ENCODE measurements at places on chromosomes 4 and X. TPM values are rescaled to one million over a fixed set of nuclear protein-coding genes. Genes with fewer than 3 reads are reported as not detected.

The TLR7 gene
- total RNA-seq: not detected

The UGT8 gene
- not detected for total RNA-seq

The FAM90A26 gene
- total RNA-seq: not detected

The UBL4A gene
- 53.0 TPM for total RNA-seq

The FGF2 gene
- total RNA-seq: 293 TPM

GRCh38 chr4:111873801-111874200 lies 271.5 kb upstream of the FAM241A start:
- no peak for DNase-seq

DNA sequence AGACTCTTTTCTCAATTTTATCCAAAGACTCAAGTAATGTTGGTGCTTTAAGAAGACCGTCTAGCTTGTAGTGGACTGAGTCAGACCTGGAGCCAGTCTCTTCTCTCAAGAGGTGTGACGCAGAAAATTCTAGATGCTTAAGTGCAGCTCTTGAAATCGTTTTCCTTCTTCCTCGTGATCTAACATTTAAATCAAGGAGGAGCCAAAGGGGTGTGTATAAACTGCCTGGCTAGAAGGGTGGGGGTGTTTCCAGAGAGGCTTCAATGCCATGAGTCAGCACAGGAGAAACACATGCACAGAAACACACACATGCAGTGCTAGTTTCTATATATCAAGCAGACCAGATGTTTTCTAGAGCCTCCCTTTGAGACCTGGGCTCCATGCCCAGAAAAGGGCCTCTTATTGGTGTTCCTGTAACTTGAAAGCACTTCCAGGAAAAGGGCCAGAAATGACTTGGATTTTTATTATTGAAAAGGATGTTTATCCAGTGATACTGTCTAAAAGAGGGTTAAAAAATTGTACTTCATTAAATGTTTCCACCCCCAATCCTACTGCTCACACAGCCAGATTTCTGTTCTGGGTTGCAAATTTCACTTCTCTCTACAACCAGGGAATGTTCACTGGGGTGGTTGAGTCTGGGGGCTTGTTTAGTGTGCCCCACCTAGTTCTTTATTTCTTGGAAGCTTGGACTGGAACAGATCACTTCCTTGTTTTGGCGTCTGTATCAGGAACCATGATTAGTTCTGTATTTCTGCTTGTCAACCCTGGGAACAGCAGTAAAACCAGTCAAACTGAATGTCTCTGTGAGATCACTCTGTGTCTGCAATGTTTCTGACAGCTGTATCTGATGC lies at the start of gene CLIC2:
Gene CLIC2 (minus strand): TSS at position 129 of the 851 bp plus-strand sequence. CDS start 187 bp downstream, outside the sequence.
- DNase-seq: peak; percentile 69

DNA sequence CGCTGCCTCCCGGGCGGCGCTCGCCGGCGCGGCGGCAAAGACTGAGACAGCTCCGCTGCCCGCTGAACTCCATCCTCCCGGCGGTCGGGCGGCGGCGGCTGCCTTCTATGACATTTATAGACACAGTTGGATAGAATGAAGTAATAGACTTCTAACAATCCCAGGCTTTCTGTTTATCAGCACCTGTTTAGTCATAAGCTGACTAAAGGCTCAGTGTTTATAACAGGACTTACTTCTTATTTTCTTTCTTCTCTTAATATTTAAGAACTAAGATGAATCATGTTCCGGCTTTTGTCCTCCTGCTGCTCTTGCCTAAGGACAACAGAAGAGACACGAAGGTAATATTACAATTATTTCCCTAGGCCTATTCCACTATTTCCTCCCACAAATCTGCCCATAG lies 3.9 kb downstream of the ARL13A start:
- DNase-seq: peak; percentile 49

- no peak for DNase-seq
Observed at GRCh38 chr4:17517664-17518063, 2.7 kb downstream of the CLRN2 start.

DNA sequence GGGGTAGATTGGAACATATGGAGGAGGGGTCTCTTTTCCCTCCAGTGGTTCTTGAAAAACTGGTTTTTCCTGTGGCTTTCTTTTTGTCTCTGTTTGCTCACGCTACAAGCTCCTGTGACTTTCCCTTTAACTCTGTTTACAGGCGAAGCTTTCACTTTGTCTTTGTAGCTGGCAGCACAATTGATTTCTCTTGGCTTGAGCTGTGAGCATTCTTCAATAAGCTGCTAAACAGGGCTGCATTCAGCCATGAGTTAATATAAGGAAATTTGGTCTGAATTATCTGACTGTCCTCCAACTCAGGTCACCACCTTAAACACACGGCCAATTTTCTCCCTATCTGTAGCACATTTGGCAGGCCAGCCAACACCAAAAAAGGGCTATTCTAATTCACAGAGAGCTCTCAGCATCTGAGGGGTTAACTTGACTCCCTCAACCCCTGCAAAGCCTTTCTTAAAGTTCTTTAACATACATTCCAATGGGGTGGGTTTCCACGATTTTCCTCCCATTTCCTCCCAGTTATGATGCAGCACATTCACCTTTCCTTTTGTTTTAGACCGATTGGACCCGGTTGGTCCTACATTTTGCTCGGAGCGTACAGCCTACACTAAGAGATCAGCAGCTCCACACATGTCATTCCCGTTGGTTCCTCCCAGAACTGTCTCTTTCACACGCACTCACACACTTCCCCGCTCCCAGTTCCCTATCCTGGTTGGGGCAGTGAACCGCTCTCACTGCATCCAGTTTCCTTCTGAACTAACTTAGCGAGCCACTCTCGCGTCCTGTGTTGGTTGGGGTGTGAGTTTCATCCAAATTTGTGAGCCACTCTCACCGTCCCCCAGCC lies 45.4 kb downstream of the UGT2A3 start:
- no peak for DNase-seq

- peak; percentile 99 for DNase-seq
Observed at GRCh38 chr4:6709230-6710114, at the start of gene MRFAP1L1. MRFAP1L1 (minus strand) TSS chr4:6709865; CDS start chr4:6709629, 236 bp downstream.

GRCh38 chr4:42483426-42484379 lies 86.4 kb downstream of the SHISA3 start:
- peak; percentile 47 for DNase-seq

DNA sequence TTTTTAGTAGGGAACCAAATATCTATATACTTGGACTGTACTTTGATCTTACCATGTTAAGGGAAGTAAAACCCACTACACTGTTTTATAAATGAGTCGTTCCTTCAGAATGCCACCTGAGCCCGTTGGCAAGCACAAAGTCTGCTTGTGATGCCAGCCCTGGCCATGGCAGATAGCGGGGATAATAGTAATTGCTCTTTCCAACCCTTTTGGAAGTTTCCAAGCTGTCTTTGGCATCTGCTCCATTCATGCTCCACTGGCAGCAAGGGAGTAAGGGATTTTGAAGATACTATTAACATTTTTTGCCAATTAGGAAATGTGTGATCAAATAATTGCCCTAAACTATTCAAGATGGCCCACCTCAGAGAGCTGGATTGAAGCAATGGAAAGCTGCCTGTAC lies 689.2 kb upstream of the SLIT2 start:
- DNase-seq: no peak

DNA sequence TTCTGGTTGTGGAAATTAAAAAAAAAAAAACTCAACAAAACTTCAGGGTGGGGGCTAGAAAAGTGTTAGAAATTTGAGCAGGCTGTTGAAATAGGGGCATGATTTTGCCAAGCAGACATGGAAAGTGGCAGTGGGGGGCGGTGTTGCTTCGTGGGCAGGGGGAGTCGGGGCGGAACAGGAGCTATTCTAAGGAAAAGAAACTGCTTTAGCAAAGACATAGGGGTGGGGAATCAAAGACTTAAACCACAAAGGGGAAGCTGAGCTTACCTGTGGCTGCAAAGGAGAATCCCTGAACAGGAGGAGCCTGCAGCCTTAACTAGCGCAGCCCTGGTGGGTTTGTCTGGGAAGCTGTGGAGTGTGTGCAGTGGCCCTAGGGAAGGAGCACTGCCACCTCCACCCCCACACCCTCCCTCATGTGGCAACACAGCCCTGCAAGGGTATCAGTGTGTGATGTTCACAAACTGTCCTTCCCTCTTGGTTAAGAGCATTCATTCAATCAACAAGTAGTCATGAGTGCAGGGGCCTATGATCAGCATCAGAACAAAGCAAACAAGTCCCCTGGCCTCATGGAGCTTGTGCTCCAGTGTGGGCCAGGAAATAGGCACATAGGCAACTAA lies 20.5 kb downstream of the SEL1L3 start:
- no peak for DNase-seq

GRCh38 chr4:188053302-188053701 lies 56.1 kb downstream of the TRIML2 start:
- no peak for DNase-seq

DNA sequence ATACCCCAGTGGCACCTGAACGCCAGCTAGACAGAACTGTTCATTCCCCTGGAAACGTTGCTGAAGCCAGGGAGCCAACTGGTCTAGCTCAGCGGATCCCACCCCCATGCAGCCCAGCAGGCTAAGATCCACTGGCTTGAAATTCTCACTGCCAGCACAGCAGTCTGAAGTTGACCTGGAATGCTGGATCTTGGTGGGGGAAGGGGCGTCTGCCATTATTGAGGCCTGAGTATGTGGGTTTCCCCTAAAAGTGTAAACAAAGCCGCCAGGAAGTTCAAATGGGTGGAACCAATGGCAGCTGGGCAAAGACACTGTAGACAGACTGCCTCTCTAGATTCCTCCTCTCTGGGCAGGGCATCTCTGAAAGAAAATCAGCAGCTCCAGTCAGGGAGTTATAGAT lies 213.0 kb downstream of the NKX6-1 start:
- DNase-seq: no peak

GRCh38 chrX:3340016-3340415 lies 6.4 kb downstream of the MXRA5 start:
- no peak for DNase-seq

- no peak for DNase-seq
Observed at GRCh38 chr4:112318239-112319142, 21.3 kb downstream of the ALPK1 start.

- no peak for DNase-seq
Observed at GRCh38 chr4:865121-865465, 39.2 kb upstream of the CPLX1 start.

DNA sequence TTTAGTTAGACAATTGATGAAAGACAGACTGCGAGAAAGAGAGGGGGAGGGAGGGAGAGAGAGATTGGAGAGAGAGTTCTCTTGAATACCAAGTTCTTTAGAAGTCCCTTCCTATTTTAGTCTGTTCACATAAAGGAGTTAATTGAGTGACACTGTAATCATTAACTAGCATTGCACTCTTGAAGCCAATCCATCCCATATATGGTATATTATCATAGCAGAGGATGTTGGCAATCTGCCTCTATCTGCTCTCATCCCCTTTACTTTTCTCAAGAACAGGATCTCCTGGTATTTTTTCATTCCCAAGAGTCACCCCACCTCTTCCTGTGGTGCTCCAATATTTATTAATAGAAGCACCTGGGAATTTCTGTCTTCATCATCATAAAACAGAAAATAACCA lies 959.6 kb upstream of the NDST4 start:
- no peak for DNase-seq

- DNase-seq: no peak
Observed at GRCh38 chr4:47849466-47849865, 11.6 kb upstream of the CORIN start.

GRCh38 chr4:46937493-46937892 lies 28.4 kb upstream of the COX7B2 start:
- DNase-seq: peak; percentile 2

GRCh38 chr4:149790172-149790907 lies 25.3 kb downstream of the IQCM start:
- DNase-seq: no peak

DNA sequence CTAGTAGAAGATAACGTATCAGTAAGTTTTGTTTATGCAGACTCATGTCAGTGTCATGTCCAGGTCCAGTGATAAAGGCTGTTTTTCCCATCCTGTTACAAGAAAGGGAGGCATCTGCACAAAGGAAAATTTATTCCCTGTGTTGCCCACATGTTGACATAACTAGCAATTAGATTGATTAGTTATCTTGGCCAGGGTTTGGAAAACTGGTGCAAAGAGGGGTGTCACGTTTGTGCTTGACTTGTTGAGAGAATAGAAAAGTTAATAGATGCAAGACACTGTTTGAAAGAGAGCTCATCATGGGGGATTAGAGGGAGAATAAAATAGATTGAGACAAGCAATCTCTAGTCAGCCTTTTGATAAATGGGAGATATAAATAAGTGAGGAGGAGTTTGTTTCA lies 1357.0 kb upstream of the AGA start:
- no peak for DNase-seq

Data from GM23248 (cell line).